ENCODE measurements at places on chromosomes 1 and 21.

- no peak for DNase-seq
Observed at GRCh38 chr1:196393742-196394141, 214.5 kb downstream of the KCNT2 start.

- DNase-seq, result no peak
Observed at GRCh38 chr1:156706657-156707416, 1.5 kb upstream of the CRABP2 start.

- DNase-seq, result no peak
Observed at GRCh38 chr1:6299557-6300165, 38.8 kb upstream of the GPR153 start.

GRCh38 chr1:205182930-205183329 is 28.6 kb downstream of the DSTYK start:
- DNase-seq, result no peak

GRCh38 chr1:156797212-156797871 is 19.3 kb downstream of the SH2D2A start:
- DNase-seq, result no peak

DNA sequence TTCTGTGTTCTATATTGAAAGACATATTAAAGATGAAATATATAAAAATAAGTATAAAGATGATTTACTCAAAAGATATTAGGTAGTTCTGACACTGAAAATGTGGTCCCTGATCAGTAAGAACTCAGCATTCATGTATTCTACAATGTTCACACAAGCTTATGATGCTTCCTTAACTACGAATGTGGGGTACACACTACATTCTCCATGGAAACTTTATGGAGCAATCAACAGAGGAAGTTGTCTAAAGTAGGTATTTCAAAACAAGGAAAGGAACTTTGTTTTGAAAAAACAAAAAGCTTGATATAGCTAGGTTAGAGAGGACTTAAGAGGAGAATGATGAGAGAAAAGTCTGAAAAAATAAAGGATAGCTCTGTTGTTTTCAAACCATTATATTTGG is 119.7 kb upstream of the RGS18 start:
- no peak for DNase-seq

- DNase-seq, result no peak
Observed at GRCh38 chr1:67201891-67202290, 35.6 kb downstream of the IL23R start.

DNA sequence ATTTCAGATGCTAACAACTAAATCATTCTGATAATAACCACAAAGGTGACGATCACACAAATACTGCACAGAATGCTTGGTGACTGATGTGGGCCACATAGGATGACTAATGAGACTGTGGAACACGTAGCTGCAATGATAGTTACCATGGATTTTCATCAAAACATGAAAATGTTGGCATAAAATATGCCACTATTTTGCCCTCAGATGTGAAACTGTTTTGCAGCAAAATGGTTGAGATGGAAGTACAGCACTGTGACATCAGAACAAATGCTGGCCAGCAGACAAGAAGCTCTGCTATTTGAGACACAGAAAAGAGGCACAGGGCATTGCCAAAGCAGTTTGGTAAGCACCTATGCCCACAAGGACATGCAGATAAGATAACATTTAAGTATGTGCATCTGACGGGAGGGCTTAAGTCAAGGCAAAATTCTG is 83.8 kb downstream of the NIBAN1 start:
- DNase-seq, result no peak

DNA sequence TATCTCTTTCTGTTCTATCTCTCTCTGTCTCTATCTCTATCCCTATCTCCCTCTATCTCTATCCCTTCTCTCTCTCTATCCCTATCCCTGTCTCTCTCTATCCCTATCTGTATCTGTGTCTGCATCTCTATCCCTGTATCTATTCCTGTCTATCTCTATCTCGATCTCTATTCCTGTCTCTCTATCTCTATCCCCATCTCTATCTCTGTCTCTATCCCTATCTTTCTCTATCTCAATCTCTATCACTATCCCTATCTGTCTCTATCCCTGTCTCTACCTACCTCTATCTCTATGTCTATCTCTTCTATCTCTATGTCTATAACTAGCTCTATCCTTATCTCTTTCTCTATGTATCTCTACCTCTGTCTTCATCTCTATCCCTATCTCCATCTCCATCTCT is 141.4 kb upstream of the KCNJ6 start:
- no peak for DNase-seq

DNA sequence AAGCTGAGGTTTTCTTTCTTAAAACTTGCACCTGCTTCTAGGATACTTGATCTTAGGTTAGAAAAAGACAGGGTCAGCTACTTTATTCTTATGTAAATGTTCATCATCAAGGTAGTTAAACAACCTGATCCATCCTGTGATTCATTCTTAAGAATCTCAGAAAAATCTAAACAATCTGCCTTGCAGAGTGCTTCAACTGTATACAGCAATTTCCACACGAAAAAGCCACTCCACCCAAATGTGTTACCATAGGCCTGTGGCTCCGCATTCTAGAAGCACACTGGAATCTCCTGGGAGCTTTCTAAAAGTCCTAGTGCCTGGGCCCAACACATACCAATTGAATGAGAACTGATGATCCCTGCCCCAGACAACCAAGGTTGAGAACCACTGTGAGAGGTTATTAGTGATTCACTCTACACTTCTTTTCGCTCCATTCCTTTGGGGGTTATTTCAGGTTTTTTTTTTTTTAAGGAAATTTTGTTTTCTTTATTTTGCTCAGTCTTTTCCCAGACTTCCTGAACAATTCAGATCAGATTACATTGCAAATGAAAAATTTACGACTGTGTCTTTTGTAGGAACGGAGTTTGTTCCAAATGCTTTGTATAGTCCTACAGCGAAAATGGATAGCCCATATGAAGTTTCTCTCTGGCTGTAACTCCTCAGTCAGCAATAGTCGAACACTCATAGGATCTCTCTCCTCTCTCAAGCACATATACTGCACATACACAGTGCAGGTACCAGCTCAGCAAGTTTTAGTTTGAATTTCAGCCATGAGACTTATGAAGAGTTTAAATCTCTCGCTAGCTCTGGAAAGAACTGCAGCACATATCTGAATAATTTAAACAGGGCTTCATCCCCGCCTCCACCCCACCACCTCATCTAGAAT is 16.1 kb downstream of the SMYD2 start:
- no peak for DNase-seq

DNA sequence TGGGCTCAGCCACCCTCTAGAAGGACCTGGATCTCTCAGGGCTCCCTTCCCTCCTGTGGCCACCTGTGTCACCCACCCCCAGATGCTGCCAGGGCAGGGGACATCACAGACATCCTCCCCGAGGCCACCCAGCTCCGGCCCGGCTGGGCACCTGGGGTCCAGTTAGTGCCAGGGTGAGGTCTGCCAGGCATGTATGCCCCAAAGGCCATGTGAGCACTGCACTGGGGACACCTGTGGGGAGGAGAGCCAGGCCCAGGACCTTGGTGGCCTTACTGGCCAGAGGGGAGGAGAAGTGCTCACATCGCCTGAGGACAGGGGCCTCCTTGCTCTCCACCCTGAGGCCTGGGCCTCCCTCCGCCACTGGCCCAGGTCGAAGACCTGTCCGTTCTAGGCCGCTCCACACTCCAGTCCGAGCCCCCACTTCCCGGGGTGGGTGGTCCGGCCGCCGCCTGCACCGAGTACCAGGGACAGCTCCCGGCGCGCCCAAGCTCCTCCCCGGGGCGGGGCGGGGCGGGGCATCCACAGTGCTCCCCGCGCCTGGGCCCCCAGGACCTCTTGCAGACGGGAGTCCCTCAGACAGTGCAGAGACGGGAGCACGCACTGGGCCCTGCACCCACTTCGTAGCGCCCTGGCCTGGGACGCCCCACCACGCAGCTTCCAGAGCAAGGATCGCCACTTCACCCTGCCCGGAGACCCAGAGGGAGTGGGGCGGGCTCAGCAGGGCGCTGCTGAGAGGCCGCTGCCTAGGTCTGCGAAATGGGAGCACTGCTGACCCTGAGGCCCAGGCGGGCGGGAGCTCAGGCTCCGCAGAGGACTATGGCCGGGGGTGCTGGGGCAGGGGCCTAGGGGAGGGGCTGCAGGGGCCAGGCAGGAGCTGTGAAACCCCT is 34.3 kb upstream of the CCDC27 start:
- no peak for DNase-seq

GRCh38 chr1:216215169-216215568 is 208.1 kb downstream of the USH2A start:
- no peak for DNase-seq

Measured in stimulated activated CD4-positive, alpha-beta T cell treated with anti-CD3 and anti-CD28 coated beads, Interleukin-1b, Interleukin-23, amount 100 ng/mL, for 1 hour (primary cell).